ENCODE measurements at places on chromosomes 7 and 10.

DNA sequence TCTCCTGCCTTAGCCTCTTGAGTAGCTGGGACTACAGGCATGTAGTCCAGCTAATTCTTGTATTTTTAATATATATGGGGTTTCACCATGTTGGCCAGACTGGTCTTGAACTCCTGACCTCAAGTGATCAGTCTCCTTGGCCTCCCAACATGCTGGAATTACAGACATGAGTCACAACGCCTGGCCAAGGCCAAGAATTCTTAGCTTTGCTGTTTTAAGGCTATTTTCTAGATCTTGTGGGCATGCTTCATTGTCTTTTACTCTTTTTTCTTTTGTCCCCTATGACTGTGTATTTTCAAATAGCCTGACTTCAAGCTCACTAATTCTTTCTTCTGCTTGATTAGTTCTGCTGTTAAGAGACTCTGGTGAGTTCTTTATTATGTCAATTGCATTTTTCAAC lies 56.4 kb upstream of the TAS2R16 start:
- no peak for DNase-seq

DNA sequence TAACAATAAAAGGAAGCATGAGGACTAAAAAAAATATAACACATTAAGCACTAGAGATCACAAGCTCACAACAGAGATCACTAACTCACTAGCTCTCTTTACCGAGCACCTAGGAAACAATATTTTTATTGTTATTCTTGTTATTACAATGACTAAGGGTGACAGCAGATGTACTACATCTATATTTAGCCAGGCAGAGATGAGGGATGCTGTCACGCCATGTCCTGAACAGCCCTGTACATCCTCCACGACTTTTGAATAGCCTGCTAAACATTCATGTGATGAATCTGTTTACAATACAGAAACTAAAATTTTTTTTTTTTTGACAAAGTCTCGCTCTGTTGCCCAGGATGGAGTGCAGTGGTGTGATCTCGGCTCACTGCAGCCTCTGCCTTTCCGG lies 22.7 kb downstream of the FAM133B start:
- no peak for DNase-seq

DNA sequence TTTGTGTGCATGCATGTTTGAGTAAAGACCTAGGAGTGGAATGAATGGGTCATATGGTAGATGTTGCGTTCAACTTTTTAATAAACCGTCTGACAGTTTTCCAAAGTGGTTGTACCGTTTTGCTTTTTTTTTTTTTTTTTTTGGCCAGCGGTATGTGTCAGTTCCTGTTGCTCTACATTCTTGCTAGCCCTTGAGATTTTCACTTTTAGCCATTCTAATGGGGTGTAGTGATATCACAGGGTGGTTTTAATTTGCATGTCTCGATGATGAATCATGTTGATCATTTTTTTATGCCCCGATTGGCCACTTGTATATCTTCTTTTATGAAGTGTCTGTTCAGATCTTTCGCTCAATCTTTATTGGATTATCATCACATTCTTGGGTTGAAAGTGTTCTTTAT lies 320.7 kb downstream of the CAMK1D start:
- no peak for DNase-seq

GRCh38 chr10:78199759-78200158 lies 166.1 kb downstream of the RPS24 start:
- no peak for DNase-seq

DNA sequence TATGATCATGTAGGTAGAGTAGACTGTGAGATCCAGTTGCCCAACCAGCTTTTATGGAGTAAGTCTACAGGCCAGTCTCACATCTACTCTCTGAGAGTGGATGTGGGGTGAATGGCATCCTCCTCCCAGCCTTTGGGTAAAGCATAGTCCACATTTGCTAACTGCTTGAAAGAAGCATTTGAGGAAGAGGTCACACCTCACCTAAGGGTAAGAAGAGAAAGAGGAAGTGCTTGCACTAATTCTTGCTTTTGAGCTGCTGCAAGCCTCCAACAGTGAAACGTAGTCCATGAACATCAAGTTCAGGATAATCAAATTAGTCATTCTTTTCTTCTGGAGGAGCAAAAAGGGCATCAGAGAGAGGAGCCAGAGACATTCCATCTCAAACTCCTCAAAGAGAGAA lies 93.9 kb upstream of the AGR3 start:
- no peak for DNase-seq

- DNase-seq = no peak
These were observed 61.7 kb upstream of the PPIF start for GRCh38 chr10:79285315-79286197.

DNA sequence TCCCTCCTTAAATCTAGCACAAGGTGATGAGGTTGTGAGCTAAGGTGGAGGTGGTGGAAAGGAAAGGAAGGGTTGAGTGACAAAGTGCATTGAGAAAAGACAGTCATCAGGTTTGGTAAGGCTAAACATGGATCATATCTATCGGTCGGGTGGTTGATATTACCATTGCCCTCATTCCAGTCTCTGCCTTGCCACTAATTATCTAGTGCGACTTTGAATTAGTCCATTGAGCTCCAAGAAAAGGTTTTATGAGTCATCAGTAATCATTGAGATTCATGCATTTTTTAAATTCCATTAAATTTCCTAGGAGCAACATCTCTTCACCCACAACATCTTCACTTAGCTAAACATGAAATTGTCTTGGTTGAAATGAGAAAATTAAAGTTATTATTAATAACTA lies 68.9 kb upstream of the FRMD4A start:
- DNase-seq = no peak

GRCh38 chr7:70325509-70326101 lies 727.3 kb downstream of the AUTS2 start:
- DNase-seq = no peak

DNA sequence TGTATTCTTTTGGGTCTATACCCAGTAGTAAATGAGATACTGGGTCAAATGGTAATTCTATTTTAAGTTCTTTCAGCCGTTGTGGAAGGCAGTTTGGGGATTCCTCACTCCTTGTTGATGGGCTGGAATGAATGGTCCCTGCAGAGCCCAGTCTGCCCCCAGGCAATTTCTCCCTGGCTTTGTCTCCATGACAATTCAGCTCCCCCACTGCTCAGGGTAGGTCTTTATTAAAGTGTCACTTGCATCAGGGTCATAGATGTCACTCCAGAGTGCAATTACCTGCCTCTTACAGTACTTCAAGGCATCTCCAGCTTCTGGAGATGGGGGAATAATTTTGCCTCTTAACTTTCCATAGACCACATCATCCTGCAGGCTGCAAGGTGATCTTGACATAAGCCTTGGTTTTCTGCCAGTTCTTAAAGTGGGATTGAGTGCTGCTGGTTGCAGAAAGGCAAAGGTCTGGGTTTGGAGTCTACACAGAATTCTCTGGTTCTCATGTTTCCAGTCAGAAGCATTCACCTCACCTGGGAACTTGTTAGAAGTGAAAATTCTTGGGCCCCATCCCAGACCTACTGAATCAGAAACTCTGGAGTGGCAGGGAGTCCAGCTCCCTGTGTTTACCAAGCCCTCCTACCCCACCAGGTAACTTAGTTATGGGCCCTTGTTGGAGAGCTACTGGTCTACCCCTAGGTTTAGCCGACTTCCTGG lies 442.4 kb downstream of the GALNT17 start:
- no peak for DNase-seq

DNA sequence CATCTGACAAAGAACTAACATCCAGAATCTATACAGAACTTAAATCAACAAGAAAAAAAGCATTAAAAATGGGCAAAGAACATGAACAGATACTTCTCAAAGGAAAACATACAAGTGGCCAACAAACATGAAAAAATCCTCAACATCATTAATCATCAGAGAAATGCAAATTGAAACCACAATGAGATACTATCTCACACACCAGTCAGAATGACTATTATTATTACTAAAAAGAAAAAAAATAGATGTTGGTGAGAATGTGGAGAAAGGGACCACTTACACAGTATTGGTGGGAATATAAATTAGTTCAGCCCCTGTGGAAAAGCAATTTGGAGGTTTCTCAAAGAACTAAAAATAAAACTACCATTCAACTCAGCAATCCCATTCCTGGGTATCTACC lies 89.1 kb upstream of the ADO start:
- DNase-seq = no peak

DNA sequence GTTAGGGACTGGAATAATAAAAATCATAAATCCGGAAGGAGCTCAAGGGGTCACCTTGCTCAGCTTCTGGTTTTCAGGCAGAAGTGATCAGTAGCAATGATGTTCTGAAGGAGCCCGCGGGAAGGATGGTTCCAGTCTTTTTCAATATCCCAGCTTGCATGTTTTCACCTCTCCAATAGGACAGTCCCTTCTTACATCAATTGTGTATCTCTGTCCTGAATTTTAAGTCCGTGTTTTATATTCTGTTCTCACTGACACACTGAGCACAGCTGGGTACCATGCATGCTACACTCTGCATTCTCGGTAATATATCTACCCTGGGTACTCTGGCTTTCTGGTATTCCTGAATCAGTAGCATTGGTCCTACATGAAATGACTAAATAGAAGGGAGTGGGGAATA lies 55.2 kb upstream of the SLC35B4 start:
- no peak for DNase-seq

DNA sequence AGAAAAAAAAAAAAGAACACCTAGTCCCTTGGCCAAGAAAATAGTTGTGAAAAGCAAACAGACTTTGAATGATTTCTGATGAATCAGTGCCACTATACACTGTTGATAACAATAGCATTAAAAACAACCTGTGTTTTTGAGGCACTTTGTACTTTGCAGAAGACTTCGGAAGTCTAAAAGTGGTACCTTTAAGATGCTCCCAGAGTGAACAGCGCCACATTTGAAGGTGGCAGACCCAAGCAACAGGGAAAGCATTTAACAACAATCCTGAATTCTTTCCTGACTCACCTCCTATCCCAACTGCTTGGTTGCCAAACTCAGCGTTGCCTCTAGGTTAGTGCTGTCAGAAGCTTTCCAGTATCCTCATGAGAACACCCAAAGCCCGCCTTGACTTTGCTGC lies 102.5 kb upstream of the CCDC6 start:
- no peak for DNase-seq

DNA sequence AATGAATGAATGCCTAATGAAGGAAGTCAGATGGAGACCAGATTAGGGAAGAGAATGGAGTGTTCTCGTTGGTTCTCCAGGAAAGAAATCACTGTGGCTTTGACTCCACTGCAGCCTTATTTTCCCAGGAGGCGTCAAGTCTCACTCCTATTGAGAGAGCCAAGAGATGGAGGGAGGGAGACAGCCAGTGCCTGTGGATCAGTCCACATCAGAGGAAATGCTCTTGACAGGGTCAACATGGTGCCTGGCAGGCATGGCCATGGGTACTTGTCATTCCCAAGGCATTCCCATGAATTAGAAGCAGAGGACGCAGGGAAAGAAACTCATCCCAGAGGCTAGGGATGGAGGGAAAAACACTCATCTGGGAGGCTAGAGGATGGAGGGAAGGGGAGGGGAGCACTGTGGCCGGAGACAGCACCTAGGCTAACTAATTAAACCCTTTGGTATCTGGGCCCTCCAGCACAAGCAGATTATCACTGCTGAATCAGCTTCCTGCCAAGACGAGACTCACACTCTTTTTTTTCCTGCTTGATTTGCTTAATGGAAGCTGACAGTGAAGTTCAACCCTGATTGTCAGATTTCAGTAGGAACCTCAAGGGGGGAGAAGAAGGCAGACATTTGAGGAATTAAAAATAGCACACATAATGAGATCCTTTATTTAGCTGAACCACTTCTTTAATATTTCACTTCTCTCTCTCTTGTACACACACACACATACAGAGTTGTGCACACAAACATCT lies 1233.2 kb upstream of the AUTS2 start:
- no peak for DNase-seq

DNA sequence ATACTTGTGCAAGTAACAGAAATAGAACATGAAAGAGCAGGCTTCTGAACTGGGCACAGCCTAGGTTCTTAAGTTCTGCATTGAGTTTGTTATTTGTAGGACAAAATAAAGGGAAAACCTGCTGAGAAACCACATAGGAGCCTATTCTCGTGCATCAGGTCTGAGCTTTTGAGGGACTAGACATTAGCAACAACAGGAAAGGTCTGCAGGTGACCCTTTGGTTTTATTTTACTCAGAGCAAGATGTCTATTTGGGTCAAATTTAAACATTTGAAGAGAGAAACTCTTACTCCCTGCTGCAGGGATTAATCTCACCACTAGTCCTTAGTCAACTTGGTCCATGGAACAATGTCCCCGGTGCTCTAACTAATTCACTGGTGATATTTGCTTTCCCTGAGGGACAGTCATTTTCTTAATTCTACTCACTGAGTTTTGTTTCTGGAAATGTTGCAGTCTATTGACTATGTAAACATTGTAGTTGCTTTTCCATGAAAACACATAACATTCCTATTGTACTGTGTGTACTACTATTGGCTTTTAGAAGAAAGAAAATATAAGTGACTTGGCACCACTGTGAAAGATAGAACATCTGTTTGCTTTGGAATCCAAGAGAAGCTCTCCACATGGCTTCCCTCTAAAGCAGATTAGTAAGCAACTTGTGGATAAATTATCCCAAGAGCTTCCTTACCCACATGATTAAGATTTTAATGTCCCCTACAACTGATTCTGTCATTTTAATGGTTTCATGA lies 108.2 kb downstream of the CHRM2 start:
- DNase-seq = no peak

DNA sequence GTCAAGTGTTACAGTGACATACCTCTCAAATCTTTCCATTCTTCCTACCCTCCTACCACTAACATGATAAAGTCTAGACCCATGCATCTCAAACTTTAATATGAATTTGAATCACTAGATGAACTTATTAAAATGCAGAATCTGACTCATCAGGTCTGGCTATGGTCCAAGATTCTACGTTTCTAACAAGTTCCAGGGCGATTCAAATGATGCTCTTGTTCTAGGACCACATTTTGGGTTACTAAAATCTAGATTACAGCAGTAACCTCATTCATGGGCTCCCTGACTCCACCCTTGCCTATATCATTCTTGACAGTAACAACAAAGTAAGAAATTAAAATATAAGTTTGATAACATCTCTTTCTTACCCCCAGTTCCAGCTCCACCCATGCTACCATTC lies 124.8 kb upstream of the LSM8 start:
- no peak for DNase-seq

DNA sequence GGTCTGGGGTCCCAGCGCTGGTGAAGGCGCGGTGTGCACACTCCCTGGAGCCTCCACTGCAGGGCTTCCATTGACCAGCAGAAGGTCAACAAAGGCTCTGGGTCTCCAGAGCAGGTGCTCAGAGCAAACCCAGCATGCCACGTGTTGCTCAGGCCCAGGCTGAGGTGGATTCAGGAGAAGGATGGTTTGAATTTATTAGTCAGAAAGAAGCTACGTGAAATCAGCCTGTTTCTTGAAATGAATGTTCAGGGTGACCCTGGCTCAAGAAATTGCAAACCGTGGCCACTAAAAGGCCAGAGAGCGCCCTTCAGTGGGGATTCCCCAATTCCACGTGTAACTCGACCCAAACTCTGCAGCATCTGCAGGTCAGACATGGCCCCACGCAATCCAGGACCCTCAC lies 82.7 kb upstream of the PFKP start:
- no peak for DNase-seq
